ENCODE measurements at places on chromosomes 1 and 21.

- no peak for DNase-seq
These were observed 19.0 kb downstream of the IGSF21 start for GRCh38 chr1:18126616-18127015.

GRCh38 chr1:70429219-70429618 lies 18.2 kb downstream of the CTH start:
- DNase-seq = no peak

DNA sequence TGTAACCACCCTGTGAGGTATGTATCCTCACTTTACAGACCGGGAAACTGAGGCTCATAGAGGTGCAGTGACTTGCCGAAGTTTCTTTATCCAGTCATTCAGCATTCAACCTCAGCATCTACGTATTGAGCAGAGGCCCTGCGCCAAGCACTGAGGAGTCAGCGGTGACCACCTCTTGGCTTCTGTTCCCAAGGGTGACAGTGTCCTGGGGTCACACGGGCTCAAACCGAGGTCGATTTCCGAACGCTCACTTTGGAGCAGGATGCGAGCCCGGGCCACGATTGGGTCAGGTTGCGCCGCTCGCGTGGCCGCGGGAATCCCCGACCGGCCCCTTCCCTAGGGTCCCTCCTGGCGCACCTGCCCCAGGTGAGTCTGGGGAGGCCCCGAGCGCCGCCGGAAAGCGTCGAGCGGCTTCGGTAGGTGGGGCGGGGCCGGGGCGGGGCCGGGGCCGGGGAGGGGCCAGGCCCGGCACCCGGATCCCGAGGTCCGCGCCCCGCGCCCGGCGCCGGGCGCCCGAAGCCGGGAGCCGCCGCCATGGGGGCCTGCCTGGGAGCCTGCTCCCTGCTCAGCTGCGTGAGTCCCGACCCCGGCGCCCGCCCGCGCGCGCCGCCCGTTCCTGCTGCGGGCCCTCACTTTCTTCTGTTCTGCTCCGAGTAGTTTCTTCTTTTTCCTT lies at the start of gene SERINC2:
Gene SERINC2 (plus strand): TSS at position 482 of the 673 bp plus-strand sequence. CDS start 53 bp downstream, at position 535.
- DNase-seq = no peak

GRCh38 chr1:37288900-37289299 lies 185.5 kb upstream of the ZC3H12A start:
- no peak for DNase-seq

- DNase-seq = no peak
These were observed 201.5 kb upstream of the C1orf174 start for GRCh38 chr1:4101459-4102161.

GRCh38 chr1:40985875-40986274 lies 6.4 kb downstream of the CTPS1 start:
- DNase-seq = no peak

GRCh38 chr1:31689854-31690253 lies 14.0 kb downstream of the COL16A1 start:
- DNase-seq = no peak

GRCh38 chr21:31520561-31521098 lies 138.9 kb upstream of the SOD1 start:
- no peak for DNase-seq

GRCh38 chr21:45945868-45946210 lies 35.7 kb upstream of the COL6A1 start:
- no peak for DNase-seq

DNA sequence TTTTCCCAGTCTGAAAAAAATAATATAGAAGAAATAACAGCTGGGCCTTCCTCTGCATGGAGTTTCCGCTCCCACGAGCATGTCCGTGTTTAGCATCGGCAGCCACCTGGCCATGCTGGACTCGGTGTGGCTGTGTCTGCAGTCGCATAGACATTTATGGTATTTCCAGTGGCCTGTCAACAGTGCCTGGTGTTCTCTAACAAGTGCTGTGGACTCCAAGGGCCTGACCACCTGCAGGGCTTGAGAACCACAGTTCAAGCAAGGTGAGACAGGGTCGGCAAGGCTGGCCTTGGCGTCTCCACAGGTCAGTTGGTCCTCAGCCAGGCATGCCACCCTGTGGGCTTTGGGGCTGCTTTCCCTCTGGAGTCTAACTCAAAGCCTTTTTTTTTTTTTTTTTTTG lies 124.8 kb downstream of the PGBD5 start:
- DNase-seq = no peak

DNA sequence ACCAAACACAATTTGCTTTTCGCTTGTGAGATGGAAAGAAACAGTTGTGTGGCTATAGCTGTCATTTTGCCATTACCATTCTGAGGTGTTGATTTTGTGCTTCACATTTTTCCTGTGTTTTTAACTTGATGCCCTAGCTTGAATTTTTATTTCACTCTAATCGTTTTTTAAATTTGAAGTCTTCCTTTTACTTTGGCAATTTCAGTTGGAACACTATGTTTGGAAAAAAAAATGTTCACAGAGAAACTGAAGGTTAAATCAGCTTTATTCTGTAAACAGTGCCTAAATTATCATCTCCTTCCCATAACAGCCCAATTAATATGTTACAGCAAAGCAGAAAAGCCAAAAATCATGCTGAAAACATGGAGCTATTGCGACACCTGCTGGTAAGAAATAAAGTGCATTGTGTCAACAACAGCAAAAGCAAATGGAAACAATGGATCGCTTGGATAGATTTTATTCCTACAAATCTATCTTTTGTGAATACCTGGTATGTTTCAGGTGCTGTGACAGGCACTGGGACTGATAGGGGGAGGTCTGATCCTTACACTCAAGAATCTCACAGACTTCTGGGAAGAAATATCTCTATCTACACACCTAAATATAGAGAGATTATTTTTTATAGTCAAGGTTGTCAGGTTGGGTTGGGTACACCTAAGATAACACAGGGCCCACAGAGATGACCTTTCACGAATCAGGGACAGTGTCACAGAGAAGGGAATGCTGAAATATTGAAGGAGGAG lies 16.2 kb upstream of the ERICH3 start:
- no peak for DNase-seq

- DNase-seq = no peak
These were observed 25.2 kb downstream of the STPG1 start for GRCh38 chr1:24388331-24388885.

DNA sequence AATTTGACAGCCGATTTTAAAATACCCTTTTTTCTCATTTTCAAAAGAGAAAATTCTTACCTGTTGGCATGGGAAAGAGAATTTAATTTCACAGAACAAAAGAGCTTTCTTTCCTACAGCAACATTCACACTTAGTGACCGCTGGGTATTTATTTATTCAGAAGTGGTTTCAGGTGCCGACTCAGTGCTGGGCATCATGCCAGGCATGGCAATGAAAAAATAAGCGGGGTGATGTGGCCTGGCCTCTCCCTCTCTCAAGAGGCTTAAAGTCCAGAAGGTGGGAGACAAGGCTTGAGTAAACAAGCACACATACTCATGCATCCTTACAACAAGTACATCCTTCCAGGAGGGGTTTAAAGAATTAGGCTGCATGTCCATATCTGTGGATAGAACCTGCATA lies 4.1 kb upstream of the PCP4 start:
- DNase-seq = no peak

GRCh38 chr1:118123116-118123839 lies 61.8 kb downstream of the SPAG17 start:
- no peak for DNase-seq

- no peak for DNase-seq
These were observed 5.8 kb upstream of the ITGB2 start for GRCh38 chr21:44926331-44927101.

GRCh38 chr1:186094172-186094571 lies 280.9 kb downstream of the TPR start:
- no peak for DNase-seq

DNA sequence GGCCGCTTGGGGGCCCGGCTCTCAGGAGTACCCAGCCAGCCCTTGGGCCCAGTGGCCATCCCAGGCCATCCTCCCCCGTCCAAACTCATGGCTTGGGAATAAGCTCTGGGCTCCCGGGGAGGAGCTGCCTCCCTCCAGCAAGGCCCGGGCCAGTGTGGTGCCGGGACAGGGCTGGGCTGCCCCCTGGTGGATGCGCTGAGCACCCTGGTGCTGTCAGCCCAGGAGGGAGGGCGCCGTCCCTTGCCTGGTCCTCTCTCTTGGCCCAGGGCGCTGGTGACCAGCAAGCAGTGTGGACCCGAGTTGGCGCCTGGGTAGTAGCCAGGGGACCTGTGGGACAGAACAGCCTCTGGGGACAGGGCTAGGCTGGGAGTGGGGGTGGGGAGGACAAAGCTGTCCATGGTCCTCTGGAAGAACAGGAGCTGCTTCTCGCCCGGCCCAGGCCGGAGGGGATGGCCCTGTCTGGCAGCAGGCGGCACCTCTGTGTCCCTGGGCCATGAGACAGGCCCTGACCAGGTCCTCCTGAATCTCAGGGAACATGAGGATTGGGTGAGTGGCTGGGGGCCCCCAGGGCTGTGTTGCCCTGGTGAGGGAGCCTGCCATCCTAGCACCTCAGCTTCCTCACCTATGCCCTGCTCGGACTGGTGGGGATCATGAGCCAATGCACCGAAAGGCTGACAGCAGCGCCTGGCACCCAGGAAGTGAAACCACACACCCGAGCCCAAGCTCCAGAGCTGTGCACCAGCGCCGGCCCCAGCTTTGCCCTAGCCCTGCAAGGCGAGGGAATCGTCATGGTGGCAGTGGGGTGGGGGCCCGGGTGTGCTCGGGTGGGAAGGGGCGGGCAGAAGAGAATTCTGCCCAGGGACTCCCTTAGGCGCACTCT lies 9.4 kb downstream of the MORN1 start:
- DNase-seq = peak; percentile 43

- no peak for DNase-seq
These were observed 116.9 kb downstream of the DUSP10 start for GRCh38 chr1:221625026-221625425.

GRCh38 chr1:19564366-19564765 lies 79.0 kb upstream of the CAPZB start:
- no peak for DNase-seq

- DNase-seq = no peak
These were observed at the start of gene DDAH1 for GRCh38 chr1:85465099-85465785. DDAH1 (minus strand) TSS chr1:85465159; CDS start chr1:85465045, 114 bp downstream.

GRCh38 chr1:15218287-15219279 lies 28.4 kb upstream of the FHAD1 start:
- no peak for DNase-seq

- DNase-seq = no peak
These were observed 20.7 kb upstream of the ZNF326 start for GRCh38 chr1:89974256-89974655.

GRCh38 chr21:43865540-43866259 lies 677 bp downstream of the AGPAT3 start:
- DNase-seq = no peak

GRCh38 chr21:33171616-33172169 lies 58.0 kb upstream of the IFNAR2 start:
- DNase-seq = no peak

GRCh38 chr1:114015075-114015474 lies 35.8 kb downstream of the OLFML3 start:
- DNase-seq = no peak

GRCh38 chr1:224276771-224277487 lies 53.0 kb downstream of the NVL start:
- no peak for DNase-seq

- no peak for DNase-seq
These were observed 80.4 kb downstream of the NPHP4 start for GRCh38 chr1:5911871-5912271.

DNA sequence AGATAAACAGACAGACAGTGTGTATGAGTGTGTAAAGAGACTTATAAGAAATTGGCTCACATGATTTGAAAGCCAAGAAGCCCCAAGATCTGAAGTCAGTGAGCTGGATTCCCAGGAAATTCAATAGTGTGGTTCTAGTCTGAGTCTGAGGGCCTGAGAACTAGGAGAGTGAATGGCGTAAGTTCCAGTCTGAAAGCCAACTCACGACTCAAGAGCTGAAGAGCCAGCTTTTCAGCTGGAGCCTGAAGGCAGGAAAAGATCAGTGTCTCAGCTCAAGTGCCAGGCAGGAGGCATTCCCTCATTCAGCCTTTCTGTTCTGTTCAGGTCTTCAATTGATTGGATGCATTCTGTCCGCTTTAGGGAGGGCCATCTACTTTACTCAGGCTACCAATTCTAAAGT lies 257.2 kb downstream of the PLPP3 start:
- no peak for DNase-seq

DNA sequence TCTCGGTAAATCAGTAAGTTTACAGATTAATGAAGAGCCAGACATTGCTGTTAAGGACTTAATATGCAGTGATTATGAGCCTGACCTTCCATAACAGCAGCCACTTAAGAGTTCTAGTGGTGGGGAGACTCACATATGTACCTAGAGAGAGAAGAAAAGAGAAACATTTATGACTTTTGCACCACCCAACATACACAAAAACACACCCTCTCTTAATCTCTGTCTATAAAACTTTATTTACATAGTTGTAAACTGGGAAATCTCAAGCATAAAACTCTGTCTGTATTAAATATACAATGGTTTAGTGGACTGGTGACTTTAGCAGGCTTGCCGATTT lies 347.4 kb upstream of the ADGRL2 start:
- DNase-seq = no peak

GRCh38 chr21:29449306-29449950 lies 150.7 kb downstream of the BACH1 start:
- no peak for DNase-seq

- no peak for DNase-seq
These were observed 40.6 kb upstream of the CD46 start for GRCh38 chr1:207711285-207711684.

GRCh38 chr1:30084909-30085571 lies 638.3 kb downstream of the MATN1 start:
- no peak for DNase-seq

DNA sequence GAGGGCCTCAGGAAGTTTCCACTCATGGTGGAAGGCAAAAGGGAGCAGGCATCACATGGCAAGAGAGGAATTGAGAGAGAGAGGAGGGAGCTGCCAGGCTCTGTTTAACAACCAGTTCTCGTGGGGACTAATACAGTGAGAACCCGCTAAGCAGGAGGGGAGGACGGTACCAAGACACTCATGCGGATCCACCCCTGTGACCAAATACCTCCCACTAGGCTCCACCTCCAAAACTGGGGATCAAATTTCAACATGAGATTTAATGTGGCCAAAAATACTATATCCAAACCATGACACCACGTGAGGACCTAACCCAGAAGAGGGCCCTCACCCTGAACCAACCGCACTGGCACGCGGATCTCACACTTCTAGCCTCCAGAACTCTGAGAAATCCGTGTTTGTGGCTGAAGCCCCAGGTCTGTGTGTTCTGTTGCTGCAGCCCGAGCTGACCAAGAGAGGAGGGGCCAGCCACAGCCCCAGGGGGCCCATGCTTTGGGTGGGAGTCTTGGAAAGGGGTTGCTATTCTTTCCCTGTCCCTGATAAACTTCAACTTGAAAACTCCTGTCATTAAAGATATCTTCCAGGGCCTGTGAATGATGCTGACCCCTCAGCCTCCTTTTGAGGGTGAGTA lies 32.0 kb downstream of the TRIM67 start:
- no peak for DNase-seq

GRCh38 chr1:109484519-109484975 lies 842 bp downstream of the ATXN7L2 start:
- DNase-seq = no peak

- no peak for DNase-seq
These were observed 124.7 kb downstream of the SYT2 start for GRCh38 chr1:202585590-202585933.

GRCh38 chr1:24999906-25000305 lies 69.8 kb upstream of the RUNX3 start:
- DNase-seq = no peak
